ENCODE measurements at places on chromosomes 5 and 9.
A peak's percentile ranks its signal among the peaks of the same experiment; 100 is the strongest.

DNA sequence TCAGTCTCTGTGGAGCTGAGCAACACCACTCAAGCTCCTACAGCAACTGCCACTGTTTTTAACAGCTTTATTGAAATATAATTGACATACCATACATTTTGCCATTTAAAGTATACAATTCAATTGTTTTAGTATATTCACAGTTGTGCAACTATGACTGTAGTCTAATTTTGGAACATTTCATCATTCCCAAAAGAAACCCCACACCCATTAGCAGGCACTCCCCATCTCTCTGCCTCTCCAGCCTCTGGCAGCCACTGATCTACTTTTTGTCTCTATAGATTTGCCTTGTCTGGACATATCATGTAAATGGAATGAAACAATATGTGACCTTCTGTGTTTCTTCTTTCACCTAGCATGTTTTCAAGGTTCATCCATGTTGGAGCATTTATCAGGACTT lies 43.5 kb downstream of the RUSC2 start:
- DNase-seq = no peak

DNA sequence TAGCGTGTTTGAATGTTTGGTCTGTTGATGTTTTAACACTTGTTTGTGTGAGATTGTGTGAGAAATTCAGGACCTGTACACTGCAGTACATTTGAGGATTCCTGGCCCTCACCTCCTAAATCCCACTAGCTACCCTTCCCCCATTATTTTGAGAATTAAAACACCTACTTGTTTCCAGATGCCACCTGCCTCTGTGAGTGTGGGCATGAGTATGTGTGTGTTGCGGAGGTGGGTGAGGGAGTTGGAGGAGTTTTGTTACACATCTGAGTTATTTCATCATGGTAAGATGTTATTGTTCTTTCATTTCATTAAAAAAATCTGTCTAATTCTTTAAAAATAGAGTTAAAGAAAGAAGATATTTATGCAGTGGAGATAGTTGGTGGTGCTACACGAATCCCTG lies 36.3 kb downstream of the HSPA4 start:
- no peak for DNase-seq

DNA sequence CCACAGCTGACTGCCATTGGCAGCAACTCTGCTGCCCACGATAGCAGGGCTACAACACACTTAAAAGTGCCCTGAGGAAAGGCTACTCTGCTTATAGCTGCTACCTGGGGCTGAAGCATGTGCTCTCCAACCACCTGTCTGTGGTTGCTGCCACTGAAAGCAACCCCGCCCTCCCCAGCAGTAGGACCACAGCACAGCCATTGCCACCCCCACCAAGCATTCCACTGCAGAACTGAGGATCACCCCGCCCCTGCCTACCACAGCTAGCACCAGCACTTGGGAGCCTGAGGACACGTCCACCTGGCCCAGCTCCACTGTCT lies 85.8 kb downstream of the LPAR1 start:
- no peak for DNase-seq

DNA sequence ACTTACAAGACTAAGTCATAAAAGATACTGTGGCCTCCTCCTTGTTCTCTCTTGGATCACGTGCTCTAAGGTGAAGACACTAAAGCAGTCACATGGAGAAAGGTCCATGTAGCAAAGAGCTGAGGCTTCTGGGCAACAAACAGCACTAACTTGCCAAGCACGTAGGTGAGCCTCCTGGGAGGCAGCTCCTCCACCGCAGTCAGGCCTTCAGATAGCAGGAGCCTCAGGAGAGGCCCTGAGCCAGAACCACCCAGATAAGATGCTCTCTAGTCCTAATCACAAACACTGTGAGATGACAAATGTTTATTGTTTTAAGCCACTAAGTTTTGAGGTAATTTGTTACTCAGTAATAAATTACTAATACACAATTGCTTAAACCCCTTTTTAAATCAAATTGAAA lies 38.0 kb downstream of the WDR41 start:
- no peak for DNase-seq

DNA sequence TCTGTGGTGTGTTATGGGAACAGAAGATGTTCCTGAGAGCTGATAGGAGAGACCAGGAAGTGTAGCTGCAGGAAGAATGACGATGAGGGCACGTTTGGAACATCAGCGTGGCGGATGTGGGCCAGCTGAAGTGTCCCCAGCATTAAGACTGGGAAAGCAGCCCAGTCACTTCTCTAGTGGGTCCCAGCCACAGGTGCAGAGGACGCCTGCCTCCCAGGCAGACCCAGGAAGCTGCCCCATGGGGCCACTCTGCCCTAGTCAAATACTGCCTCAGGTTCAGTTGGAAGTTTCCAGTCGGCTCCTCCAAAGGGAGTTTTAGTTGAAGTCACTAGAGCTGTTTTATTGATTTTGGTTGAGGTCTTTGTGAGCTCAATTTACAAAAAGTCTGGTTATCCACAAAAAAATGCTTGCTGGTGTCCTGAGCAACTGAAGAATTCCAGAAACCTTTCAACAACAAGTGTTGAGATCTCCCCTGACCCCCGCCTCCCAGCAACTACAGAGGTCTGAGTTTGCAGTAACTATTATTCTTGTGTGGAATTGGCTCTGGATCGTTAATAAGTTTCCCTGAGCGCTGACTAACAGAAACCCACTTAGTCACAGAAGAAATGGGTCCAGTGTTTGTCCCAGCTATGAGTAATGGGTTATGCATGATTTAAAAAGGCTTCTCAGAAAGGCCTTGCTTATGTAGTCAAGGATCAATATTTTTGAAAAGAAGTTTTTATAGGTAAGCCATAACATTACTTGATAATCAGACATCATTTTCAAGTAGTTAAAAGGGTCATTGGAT lies 294.1 kb downstream of the FANCC start:
- DNase-seq = no peak

DNA sequence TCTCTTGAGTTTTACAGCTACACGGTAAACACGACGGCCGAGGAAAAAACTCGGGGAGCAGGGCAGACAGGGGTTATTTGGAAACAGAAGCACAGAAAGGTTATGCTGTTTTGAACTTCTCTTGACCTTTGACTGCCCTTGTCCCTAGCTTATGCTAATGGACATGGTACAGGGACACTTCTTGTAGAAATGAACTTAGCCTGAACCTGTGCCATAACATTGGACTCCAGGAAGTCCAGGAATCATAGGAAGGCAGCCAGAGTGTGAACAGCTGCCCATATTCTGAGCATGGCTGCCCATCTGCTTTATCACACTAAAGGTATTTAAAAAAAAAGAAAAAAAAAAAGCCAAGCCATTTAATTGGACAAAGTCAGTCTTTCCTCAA lies 46.1 kb downstream of the NR6A1 start:
- DNase-seq = no peak

GRCh38 chr5:135891268-135891667 lies 4.4 kb downstream of the IL9 start:
- DNase-seq = no peak

- no peak for DNase-seq
Measured at GRCh38 chr5:44868541-44868940, 59.8 kb downstream of the MRPS30 start.

DNA sequence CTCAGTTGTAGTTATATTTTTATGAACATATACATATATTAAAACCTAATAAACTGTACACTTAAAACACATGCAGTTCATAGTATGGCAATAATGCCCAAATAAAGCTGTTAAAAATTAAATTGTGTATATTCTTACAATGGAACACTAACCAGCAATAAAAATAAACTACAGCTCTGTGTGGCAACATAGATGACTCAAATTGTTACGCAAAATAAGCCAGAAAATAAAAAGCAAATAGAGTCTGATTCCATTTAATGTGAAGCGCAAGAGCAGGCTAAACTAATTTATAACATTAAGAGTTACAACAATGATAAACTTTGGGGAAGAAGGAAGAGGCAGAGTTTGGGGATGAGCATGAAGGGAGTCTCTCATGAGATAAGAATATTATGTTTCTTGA lies 597.3 kb downstream of the TLE1 start:
- no peak for DNase-seq

DNA sequence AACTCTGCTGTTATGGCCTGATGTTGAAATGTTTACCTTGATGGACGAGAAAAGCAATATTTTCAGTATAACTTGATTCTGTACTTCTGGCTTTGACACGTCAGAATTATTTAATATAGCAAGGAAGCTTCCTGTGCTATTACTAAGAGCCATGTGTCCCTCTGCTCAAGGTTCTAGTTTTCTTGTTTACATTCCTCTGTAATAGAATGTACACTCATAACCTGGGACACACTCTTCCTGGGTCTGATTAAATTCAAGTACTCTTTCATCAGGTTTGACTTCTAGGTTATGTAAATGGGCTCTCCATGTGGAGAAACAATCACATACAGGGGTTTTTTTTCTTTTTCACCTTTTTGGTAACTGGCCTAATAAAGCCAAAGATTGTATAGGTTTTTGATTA lies 33.1 kb downstream of the GTF3C4 start:
- DNase-seq = no peak

DNA sequence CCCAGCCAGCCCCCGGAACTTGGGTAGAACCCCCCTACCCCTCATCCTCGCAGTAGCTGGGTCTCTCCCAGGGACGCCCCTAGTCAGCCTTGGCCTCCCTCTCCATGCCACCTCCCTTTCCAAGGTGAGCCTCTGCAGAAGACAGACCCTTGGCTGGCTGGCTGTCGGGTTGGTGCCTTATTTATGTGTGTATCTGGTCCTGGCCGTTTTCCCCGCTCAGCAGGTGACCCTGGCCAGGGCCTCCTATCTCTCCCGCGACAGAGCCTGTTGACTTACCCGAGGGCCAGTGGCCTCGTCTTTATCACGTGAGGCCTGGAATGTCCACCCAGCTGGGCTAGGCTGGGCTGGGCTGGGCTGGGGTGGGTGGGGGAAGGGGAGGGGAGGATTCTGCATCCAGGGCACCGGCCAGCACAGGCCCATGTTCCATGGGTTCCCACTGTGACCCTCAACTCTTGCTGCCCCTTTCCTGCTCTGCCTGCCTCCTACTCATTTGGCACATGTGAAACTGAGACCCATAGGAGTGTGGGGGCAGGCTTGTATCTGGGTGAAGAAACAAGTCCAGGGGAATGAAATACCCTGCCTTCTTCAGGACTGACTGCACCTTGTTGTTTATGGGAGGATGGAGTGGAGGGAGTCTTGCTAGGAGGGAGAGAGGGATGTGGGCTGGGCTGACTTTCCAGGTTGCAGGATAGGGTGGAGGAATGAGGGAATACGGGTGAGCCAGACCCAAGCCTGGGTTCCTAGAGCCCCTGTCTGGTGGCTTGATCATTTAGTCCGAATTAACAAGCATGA lies 3.1 kb downstream of the CXXC5 start:
- no peak for DNase-seq

DNA sequence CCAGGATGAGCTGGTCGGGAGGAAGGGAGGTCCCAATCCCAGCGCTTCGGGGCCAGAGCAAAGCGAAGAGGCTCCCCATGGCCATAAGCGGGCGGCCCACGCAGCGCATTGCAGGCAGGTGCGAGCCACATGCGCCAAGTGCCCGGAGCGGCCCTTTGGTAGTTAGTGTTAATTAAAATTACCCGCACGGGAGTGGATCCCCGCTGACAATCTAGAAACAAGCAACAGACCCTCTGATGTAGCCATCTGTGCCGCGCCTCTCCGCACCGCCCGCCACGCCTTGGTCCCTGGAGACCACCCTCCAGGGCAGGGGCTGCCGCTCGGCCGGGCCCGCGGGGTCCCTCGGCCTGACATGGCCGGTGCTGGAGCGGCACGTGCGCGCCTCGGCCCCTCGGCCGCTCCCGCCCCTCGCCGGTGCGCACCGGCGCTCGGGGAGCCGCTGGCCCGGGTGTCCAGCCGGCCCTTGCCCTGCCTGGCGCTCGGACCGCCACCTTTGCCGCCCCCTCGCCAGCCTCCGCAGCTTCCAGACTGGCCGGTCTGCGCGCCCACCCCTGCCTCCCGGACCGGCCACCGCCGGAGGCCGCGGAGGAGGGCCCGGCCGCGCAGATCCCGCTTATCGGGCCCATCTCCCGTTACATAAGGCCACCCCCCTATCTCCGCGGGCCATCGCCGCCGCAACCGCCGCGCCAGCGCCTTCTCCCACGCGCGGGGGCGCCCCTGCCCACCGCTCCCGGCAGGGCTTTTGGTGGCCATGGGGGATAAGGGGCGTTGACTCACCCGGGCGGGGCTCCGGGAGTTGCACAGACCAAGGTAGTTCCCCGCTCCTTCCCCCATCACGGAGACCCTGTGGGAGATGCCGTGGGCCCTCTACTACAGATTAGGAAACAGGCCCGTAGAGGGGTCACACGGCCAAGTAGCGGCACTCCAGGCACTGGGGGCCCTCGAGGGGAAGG lies 1.9 kb upstream of the IL13 start:
- DNase-seq = peak; percentile 19

GRCh38 chr9:5510989-5511388 lies 658 bp downstream of the PDCD1LG2 start:
- no peak for DNase-seq

DNA sequence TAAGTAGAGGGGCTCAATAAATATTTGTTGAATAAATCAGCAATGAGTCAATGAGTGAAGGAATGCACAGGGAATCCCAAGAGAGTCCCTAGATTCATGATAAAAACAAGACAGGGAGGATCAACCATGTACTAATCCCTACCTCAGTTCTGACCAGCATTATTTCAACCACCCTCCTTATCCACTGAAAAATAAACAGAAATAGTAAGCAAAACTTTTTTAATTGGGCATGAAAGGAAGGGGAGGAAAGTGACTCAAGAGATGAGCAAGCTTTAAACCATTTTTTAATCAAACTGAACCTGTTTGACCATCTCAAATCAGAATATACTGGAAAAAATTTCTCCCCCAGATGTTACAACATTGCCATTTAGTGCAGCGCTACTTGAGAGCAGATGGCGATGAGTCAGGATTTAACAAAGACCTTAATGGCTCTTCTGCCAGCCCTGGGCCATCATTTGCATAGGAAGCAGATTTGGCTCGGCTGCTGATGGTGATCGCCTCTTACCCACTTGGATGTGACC lies 194.8 kb upstream of the SLC30A5 start:
- DNase-seq = no peak

DNA sequence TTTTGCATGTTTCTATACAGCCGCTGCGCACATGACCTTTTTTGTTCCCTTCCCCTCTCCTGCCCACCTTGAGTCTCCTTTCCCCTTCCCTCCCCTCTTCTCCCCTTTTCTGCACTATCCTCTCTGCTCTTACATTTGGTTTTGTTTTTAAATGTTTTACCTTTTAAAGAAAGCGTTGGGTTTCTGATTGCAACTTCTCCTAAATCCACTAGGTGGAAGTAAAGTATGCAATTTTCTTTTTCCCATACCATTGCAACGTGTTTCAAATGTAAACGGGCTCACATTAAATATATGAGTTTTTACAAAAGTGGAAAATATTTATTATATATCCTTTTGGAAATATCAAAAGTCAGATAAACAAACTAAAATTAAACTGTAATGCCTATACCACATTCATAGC lies 500.9 kb downstream of the DIRAS2 start:
- DNase-seq = no peak

- no peak for DNase-seq
Measured at GRCh38 chr5:84088996-84089395, 295.7 kb downstream of the EDIL3 start.

GRCh38 chr5:35313291-35313690 lies 83.0 kb upstream of the PRLR start:
- no peak for DNase-seq

GRCh38 chr5:130110328-130110727 lies 206.1 kb downstream of the CHSY3 start:
- DNase-seq = no peak

GRCh38 chr5:163821142-163821541 lies 315.7 kb downstream of the MAT2B start:
- DNase-seq = no peak
